ENCODE measurements at places on chromosomes 7 and 10. TPM values are rescaled to one million over a fixed set of nuclear protein-coding genes. Genes with fewer than 3 reads are reported as not detected.

DGKB gene
- 22.7 TPM for total RNA-seq

LFNG gene
- total RNA-seq: 42.2 TPM

ABCA13 gene
- total RNA-seq: 1.8 TPM

ITGB8 gene
- total RNA-seq: 148 TPM

TSC22D4 gene
- total RNA-seq: 29.0 TPM

SMNDC1 gene
- 24.5 TPM for total RNA-seq

PILRA gene
- 1.8 TPM for total RNA-seq

WNT8B gene
- 0.16 TPM for total RNA-seq

SEMA3D gene
- total RNA-seq: 53.6 TPM

EVX1 gene
- total RNA-seq: not detected

CFAP70 gene
- total RNA-seq: 4.9 TPM

TRIM50 gene
- total RNA-seq: not detected

CRPPA gene
- total RNA-seq: 9.6 TPM

NIPSNAP2 gene
- total RNA-seq: 78.8 TPM

PAPOLB gene
- 1.5 TPM for total RNA-seq

ZNF518A gene
- 74.9 TPM for total RNA-seq

URGCP gene
- 39.3 TPM for total RNA-seq

TMEM229A gene
- total RNA-seq: 1.9 TPM

SHTN1 gene
- 19.4 TPM for total RNA-seq

CDK6 gene
- total RNA-seq: 69.9 TPM

SSBP1 gene
- total RNA-seq: 121 TPM

TRPV6 gene
- total RNA-seq: 0.55 TPM

ZPBP gene
- total RNA-seq: 5.7 TPM

ELN gene
- total RNA-seq: 494 TPM

FRMPD2 gene
- 27.3 TPM for total RNA-seq

AZGP1 gene
- total RNA-seq: 15.0 TPM

BMPER gene
- total RNA-seq: 10.6 TPM

ASB13 gene
- total RNA-seq: 30.4 TPM

ECHDC3 gene
- 15.7 TPM for total RNA-seq

C10orf53 gene
- total RNA-seq: not detected

SLC18A2 gene
- 7.0 TPM for total RNA-seq

UCMA gene
- not detected for total RNA-seq

OGDH gene
- 92.9 TPM for total RNA-seq
